ENCODE measurements at places on chromosomes 12 and 14.

- DNase-seq: peak; percentile 22
Measured at GRCh38 chr14:61280092-61280525, 1.0 kb downstream of the TMEM30B start.

DNA sequence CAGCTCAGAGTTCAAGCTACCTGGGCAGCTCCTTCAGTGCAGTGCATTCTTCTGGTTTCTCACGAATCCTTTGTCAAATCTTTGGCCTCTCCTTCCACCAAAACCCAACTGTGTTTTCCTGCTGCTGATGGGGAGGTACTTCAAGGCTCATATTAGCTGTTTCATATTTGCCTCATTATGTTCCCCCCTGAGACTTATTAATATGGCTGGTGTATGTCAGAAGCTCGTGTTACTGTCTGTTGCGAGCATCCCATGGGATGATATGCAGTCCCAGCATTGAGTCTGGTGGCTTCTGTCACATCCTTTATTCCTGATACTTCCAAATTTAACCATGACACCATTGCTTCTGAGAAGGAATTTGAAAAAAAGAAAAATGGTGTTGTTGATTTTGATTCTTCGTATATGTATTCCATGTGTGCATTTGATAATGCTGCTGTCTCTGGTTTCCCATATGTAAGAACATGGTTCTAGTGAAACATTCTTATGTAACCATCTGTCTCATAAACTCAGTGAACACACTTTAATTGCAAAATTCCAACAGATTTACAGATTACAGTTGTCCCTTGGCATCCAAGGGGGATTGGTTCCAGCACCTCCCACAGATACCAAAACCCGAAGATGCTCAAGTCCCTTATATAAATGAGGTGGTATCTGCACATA, 149.1 kb downstream of the KICS2 start:
- DNase-seq: no peak

DNA sequence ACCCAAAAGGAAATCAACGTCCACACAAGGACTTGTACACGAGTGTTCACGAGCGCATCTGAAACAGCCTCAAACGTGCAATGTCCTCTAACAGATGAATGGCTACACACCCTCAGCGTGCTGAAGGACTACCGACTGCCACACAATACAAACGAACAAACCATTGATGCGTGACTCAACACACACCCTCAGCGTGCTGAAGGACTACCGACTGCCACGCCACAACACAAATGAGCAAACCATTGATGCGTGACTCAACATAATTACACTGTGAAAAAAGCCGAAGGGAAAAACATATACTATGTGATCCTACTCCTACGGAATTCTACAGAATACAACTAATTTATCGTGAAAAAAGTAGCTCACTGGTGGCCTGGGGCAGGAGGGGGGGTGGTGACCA, 25.1 kb upstream of the BTBD6 start:
- no peak for DNase-seq

- DNase-seq: peak; percentile 77
Measured at GRCh38 chr12:52884526-52885293, 20.2 kb downstream of the KRT8 start.

GRCh38 chr14:78767436-78767835, 597.3 kb downstream of the NRXN3 start:
- no peak for DNase-seq

- DNase-seq: no peak
Measured at GRCh38 chr12:83199069-83199468, 512.4 kb downstream of the TMTC2 start.
